Stimulated activated CD8-positive, alpha-beta memory T cell treated with anti-CD3 and anti-CD28 coated beads, Interleukin-4, amount 100 ng/mL, for 1 hour (primary cell): ENCODE measurements at places on chromosomes 7 and 10.

- DNase-seq: no peak
Observed at GRCh38 chr10:129699722-129700340, 232.8 kb downstream of the MGMT start.

DNA sequence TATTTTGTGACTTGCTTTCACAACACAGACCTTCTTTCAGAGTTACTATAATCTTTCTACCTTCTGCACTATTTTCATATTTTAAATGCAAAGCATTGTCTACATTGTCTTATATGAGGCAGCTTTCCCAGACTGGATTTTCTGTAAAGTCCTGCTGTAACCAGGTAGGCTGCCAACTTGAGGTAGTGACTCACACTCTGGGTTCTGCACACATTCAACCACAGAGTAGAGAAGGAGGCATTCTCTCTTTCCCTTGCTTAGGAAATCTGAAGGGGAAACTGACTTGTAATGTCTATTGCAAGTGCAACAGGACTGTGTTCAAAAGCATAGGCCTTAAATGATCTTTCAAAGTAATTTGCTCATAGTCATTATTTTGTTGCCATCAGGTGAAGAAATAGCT, 461.4 kb downstream of the GRM8 start:
- DNase-seq: no peak

DNA sequence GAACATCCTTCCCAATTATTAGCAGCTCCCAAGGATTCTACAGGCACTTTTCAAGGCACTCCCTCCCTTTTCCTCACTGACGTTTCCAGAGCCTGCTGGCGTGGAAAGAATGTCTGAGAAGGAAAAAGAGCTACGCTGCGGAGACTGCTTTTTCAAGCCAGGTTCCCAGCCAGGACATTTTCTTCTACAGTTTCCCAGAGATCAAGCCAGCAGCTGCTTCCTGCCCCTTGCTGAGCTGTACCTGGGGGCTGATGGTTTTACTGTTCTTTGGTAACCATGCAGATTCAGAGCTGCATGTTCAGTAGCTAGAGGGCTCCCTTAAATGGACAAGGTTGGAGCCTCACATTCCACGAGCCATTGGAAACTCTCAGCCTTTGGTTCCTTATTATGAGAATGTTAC, 133.4 kb downstream of the EVX1 start:
- DNase-seq: no peak

DNA sequence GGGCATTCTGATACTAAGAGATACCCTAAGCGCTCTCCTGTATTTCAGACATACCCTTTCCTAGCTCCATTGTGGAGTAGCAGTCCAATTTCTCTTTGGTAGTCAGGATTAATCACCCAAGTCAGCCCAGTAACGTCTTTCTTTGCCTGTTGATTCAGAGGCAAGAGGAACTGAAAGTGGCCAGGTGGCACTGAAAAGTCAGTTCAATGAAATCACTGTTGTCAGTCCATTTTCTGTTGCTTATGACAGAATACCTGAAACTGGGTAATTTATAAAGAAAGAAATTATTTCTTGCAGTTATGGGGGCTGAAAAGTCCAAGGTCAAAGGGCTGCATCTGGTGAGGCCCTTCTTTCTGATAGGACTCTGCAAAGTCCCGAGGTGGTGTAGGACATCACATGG, 40.2 kb downstream of the ANKRD61 start:
- DNase-seq: no peak

DNA sequence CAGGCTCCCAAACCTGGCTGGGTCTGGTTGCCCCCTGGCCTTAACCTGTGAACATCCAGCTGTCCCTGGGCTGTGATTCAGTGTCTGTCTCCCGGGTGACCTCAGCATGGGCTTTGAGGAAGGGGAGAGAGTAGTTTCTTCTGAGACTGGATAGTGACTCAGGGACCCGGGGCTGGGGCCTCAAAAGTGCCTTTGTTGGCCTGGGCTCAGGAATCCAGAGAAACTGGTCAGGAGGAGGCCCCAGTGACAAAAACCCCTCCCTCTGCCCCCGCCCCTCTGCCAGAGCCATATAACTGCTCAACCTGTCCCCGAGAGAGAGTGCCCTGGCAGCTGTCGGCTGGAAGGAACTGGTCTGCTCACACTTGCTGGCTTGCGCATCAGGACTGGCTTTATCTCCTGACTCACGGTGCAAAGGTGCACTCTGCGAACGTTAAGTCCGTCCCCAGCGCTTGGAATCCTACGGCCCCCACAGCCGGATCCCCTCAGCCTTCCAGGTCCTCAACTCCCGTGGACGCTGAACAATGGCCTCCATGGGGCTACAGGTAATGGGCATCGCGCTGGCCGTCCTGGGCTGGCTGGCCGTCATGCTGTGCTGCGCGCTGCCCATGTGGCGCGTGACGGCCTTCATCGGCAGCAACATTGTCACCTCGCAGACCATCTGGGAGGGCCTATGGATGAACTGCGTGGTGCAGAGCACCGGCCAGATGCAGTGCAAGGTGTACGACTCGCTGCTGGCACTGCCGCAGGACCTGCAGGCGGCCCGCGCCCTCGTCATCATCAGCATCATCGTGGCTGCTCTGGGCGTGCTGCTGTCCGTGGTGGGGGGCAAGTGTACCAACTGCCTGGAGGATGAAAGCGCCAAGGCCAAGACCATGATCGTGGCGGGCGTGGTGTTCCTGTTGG, at the start of gene CLDN4:
Gene CLDN4, plus strand, starts transcription at position 316 of the 903 bp plus-strand sequence. Its CDS starts 206 bp downstream, at position 522.
- DNase-seq: no peak

DNA sequence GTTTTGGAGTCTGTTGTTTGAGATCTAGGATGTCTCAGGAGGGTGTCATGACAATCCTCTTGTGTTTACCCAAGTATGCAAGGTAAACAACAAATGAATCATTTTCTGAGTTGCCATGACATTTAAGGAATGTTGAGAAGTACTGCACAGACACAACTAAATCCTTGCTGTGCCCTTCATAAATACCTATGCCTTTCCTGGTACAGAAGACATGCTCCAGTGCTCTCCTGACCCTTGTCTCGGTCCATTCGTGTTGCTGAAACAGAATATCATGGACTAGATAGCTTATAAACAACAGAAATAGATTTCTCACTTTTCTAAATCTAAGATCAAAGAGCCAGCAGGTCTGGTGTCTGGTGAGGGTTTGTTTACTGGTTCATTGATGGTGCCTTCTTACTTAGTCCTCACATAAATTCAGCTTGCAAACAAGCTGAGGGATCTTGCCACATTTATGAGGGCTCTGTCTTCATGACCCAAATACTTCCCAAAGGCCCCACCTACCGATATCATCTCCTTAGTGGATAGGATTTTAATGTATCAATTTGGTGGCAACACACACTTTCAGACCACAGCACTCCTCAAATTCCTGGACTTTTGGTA, 341.8 kb upstream of the SEMA3A start:
- no peak for DNase-seq

GRCh38 chr10:1874533-1874932, 137.2 kb upstream of the ADARB2 start:
- DNase-seq: no peak

- DNase-seq: no peak
Observed at GRCh38 chr7:157690058-157690832, 353.4 kb downstream of the DNAJB6 start.

GRCh38 chr10:74329873-74330272, 178.9 kb downstream of the ADK start:
- DNase-seq: no peak

- DNase-seq: no peak
Observed at GRCh38 chr7:40763319-40764287, 628.8 kb downstream of the SUGCT start.

DNA sequence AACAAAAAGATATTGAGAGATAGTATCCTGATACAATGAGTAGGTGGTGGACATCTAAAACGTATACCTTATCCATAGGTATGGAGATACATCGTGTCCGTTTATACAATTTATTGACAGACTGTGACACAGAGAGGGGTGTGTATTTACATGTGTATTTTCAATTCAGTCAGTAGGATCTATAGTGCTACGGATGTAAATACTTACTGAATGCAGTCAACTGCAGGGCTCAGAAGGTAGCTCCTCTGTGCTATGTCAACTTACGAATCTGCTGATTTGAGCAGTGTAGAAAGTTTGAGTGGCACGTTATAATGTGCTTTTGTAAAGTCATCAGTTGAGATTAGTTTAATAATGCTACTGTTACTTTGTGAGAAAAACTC, 626 bp downstream of the ZNF804B start:
- no peak for DNase-seq

GRCh38 chr10:112221545-112221944, 38.0 kb upstream of the GPAM start:
- DNase-seq: no peak

- DNase-seq: no peak
Observed at GRCh38 chr7:138797715-138798320, at the start of the genes ATP6V0A4 and TMEM213. Gene ATP6V0A4 (minus strand): TSS chr7:138798196. CDS start chr7:138771247, 26,949 bp downstream. Gene TMEM213 (plus strand): TSS chr7:138797994. CDS start chr7:138798105, 111 bp downstream.

DNA sequence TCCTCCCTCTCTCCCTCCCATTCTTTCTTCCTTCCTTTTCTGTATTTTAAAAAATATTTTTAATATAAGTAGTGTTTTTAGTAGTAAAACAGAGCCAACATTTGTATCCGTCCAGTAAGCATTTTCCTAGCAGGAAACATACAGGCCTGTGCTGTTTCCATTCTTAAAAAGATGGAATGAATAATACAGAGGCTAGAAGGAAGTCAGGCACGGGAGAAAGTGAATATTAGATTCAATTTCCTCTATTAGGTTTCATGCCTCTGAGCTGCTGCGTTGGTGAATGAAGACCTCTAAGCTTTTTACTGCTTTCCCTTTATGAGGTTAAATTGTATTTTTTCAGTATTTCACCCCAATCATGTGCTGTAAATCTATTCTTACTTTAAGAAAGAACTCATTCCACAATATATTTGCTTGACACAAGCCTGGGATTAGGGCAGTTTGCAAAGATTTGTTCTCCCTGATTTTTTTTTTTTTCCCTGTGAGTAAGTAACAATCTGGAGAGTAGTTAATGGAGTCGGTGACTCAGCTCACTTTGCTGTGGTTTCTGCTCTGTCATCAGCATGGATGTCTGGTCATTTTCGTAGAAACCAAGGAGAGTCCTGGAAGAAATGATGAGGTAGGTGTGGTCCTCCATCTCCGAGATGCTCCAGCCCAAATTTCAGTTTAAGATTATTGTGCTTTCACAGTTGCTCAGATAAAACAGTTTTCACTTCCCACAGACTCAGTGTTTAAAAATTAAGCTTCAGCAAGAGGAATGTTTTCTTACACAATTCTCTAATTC, 76.1 kb upstream of the PITRM1 start:
- DNase-seq: no peak

- no peak for DNase-seq
Observed at GRCh38 chr10:18158773-18159265, 18.6 kb downstream of the CACNB2 start.

DNA sequence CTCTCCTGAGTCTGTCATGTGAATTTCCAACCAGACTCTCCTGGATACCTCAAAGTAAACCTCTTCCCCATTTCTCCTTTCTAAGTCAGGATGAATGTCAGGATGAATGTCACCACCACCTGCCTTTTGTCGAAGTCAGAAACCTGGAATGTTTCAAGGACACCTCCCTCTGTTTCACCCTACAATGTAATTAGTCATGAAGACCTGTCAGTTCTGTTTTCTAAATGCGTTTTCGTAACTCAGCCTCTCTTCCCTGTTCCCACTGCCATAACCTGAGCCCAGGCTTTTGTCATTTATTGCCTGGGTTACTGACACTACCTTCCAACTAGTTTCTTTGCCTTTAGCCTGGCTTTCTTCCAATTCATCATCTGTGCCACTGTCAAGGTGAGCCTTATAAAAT, 5.5 kb upstream of the STN1 start:
- DNase-seq: no peak

DNA sequence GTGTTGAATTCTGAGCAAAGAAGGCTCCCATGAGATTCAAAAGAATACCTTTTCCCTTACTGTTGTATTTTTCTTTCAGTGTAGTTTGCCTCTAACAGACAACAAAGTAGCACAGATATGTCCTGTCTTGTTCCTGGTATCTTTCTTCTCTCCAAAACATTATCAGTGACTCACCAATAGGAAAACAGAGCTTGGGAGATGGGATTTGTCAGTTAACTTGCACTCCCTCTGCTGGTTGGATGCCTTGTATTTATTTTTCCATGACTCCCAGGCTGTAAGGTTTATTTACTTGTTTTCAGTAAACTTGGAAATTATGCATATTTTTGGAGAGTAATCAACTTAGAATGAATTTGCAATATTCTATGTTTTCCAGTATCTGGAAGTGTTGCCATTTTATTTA, 129.7 kb downstream of the SAMD9 start:
- no peak for DNase-seq
